ENCODE measurements at places on chromosomes 6 and 20.

DNA sequence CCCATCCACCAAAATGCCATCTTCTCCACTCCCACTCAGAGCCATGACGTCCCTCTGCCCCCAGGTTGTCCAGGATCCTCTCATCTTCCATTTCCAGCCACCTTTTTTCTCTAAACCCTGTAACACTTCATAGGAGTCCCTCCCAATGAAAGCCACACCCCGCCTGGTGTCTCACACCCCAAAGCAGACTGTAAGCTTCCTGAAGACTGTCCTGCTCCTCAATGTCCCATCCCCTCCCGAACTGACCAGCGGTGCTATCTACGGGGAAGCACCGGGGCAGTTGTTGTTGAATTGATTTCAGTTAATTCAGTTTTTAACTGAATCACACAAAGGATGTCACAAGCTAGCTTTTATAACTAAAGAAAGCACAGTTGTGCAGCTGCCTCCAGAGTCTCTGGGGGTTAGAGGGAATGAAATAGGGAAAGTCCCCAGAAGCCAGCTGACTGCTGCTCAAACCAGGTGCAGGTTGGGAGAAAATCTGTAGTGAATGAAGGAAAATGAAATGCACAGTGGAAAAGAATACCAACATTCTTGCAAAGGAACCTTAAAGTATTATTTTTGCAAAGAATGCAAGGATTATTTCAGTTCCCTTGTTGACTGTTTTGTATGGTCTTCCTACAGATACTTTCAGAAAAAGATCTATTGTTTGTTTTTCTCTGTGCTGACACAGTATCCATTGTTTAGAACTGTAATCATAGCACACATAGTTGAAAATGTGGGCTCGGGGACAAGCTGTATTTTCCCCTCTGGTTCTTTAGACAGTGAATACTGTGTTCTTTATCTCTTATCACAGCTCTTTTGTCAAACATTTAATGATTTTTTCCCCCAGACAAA is 222.6 kb upstream of the QKI start:
- DNase-seq = no peak

- no peak for DNase-seq
Measured at GRCh38 chr20:45128099-45128498, 3.8 kb upstream of the WFDC12 start.

DNA sequence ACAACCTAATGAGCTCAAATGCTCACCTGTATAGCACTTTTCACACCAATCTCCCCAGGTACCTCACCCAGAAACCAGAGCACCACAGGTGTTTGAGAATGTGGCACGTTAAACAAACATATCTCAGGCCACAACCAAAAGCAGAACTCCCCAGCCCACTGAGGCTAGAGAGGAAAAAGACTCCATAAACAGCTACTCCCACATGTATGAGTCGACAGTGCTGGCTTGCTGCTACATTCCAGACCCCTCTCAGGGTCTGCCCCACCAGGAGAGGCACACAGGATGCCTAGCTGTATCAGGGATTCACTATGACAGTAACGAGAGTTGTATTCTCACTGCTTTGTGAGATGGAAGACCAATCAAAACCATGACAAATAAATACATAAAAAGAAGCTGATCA is 242.6 kb upstream of the ARID1B start:
- peak; percentile 16 for DNase-seq

- peak; percentile 63 for DNase-seq
Measured at GRCh38 chr20:34907616-34908469, 31.4 kb downstream of the ACSS2 start.

DNA sequence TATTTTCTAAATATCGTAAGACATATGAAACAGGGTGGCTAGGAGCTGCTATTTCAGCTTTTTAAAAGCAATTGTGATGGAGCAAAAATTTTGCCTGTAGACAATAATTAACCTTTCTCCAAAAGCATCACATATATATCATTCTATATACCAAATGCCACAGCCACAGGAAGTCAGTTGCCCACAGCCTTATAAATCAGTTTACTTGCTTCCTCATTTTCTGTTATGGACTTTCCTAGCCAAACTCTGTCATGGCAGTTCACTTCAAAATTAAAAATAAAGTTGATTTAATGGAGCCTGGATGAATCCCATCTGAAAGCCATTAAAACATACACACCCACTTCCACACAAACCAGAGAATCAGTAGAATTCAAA is 93.4 kb upstream of the NHSL1 start:
- DNase-seq = peak; percentile 83

DNA sequence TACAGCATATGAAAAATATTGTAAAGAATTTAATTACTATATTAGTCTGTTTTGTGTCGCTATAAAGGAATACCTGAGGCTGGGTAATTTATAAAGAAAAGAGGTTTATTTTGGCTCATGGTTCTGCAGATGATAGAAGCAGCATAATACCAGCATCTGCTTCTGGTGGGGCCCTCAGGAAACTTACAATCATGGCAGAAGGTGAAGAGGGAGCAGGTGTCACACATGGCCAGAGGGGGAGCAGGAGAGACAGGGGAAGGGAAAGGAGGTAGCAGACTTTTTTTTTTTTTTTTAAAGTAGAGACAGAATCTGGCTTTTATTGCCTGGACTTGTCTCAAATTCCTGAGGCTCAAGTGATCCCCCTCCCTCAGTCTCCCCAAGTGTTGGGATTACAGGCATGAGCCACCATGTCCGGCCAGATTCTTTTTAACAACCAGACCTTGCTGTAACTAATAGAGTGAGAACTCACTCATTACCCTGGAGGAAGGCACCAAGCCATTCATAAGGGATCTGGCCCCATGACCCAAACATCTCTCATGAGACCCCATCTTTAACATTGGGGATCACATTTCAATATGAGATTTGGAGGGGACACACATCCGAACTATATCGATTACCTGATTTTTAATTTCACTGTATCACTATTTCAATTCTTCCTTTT is 64.6 kb downstream of the MAN1A1 start:
- DNase-seq = no peak

GRCh38 chr6:108694816-108695215 is 134.1 kb downstream of the FOXO3 start:
- DNase-seq = no peak

GRCh38 chr6:2129182-2129621 is 116.2 kb downstream of the GMDS start:
- no peak for DNase-seq

DNA sequence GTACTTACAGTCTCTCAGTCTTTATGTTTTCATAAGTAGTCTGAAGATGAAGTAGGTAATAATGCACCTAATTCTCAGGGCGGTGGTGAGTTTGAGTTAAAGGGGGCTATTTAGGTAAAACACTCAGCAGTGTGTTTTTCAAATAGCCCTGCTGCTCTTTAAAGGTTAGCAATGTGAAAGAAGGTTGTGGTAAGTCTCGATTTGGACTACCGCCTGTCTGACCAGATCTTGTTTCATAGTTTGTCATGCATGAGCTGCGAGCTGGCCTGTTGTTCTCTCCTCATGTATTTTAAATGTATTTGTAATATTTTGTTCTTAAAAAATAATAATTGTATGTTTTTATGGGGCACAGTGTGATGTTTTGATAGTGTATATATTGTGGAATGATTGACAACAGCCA is 340.2 kb downstream of the DHX35 start:
- no peak for DNase-seq

DNA sequence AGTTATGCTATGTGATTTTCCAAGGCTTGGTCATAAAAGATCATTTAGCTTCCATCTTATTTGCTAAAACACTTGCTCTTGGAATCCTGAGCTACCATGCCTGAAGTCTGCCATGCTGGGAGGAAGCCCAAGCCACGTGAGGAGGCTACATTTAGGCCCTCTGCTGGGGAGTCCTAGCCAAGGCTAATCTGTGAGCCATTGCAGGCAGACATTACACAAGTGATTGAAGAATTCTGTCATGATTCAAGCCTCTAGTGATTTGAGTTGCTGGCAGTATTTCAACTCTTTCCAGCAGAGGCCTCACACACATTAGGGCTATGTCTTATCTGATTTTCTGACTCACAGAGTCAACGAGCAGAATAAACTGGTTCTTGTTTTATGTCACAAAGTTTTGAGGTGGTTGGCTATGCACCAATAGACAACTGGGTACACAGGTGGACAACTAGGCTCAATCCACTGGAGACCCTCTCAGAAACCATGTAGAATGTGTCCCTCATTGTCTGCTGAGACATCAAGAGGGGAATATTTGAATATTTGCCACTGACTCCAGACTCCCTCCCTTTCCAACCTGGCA is 227.2 kb upstream of the SULF2 start:
- DNase-seq = no peak

- no peak for DNase-seq
Measured at GRCh38 chr6:114312931-114313330, 29.9 kb downstream of the HS3ST5 start.

DNA sequence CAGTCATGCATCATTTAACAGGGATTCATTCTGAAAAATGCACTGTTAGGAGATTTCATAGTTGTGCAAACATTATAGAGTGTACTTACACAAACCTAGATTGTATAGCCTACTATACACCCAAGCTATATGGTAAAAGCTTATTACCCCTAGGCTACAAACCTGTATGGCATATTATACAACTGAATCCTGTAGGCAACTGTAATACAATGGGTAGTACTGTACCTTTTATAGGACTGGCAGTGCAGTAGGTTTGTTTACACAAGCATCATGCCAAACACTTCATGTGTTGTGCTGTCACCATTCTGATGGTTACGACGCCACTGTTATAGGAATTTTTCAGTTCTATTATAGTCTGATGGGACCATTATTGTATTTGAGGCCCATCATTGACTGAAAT is 39.3 kb upstream of the KHDC1 start:
- DNase-seq = no peak

GRCh38 chr6:155660251-155660977 is 204.8 kb upstream of the NOX3 start:
- no peak for DNase-seq

DNA sequence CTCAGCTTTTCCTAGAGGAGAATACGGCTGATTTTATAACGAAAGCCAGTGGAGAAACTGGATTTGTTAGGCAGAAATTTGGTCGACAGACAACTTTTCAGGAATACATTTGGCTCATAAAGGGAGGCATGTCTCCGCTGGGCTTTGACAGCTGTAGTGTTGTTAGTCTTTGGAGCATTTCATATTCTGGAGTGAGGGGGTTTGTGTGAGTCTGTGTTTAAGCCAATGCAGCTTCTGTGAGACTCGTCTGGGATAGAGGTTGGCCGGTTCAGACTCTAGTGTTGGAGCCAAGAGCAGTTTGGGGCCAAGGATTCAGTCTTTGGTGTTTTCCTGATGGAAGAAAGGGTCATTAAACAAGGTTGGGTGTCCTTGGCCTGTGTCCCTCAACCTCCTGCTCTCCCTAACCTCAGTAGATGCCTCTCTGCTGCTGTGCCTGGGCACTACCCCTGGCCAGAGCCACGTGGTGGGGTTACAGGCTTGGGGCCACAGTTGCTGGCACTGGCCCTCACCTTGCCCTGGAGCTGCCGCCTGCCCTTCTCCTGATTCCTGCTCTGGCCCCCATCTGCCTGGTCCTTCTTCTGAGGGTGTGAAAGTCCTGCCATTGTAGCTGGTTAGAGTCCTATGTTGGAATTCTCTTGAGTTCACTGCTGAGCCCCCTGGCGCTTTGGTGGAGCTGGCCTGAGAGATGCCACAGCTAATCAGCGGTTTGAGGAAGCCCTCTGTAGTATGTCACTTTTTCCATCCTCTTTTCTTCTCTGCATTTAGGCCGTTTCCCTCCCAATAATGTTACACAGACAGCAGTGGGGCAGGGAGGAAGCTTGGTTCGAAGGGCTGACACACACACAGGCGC is 6.9 kb downstream of the PTK7 start:
- no peak for DNase-seq

- no peak for DNase-seq
Measured at GRCh38 chr6:24149296-24149695, 23.3 kb downstream of the NRSN1 start.

DNA sequence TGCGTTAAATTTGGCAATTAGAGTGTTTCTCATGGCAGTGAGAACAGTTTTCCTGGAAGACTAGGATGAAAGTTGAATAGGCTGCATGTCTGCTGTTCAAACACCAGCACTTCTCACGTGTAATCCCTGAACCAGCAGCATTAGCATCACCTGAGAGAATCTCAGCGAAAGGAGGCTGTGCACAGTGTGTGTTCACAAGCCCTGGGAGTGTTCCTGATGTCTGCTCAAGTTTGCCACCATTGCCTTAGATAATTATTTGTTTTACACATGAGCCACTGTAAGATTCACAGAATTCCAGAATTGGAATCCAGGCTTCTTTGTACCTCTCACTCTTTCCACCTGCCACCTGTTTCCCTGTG is 117.3 kb downstream of the JARID2 start:
- DNase-seq = no peak

GRCh38 chr20:20697325-20697845 is 15.1 kb downstream of the RALGAPA2 start:
- no peak for DNase-seq

GRCh38 chr6:110226261-110226660 is 46.0 kb downstream of the CDC40 start:
- DNase-seq = no peak

GRCh38 chr6:139236105-139236504 is 55.7 kb downstream of the TXLNB start:
- no peak for DNase-seq

- DNase-seq = peak; percentile 54
Measured at GRCh38 chr20:9235518-9235917, 166.6 kb downstream of the PLCB4 start.

DNA sequence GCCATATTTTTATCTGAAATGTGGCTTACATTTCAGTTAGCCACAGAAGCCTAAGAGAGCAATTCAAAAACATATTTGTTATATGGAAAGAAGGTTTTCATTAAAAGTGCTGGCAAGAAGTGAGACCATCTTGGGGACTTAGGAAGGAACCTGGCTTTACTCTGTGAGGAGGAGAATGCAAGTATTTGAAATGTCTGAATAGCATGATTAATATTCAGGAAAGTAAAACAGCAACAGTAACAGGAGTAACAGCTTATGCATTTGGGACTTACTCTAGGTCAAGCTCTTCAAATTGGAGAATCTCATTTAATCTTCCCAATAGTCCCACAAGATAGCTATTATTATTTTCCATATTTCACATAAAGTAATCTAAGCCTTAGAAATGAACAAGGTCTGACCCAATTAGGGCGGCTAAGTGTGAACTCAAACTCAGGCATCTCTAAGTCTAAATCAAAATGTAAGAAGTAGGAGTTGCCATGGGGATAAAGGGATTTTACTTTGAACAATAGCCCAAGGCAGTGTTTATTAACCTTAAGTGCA is 816.5 kb downstream of the BCKDHB start:
- DNase-seq = no peak

DNA sequence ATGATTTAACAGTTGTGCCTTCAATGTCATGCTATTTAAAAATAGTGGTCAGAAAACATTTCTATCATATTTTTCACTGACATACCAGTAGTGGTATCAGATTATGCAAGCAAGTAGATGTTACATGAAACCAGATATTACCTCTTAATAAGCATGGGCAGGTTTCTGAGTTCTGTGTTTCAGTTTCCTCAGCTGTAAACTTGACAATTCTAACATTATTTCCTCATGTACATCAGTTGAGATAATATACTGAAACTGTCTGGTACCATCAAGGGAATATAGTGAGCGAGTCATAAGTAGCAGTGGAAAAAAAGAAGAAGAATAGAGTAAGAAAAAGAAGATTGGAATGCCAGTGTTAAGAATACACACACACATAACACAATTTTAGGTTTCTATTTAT is 477.9 kb upstream of the MANEA start:
- DNase-seq = no peak
